ENCODE measurements at places on chromosomes 6 and 20. TPM values are rescaled to one million over a fixed set of nuclear protein-coding genes. Genes with fewer than 3 reads are reported as not detected.

Gene AGER
- 0.78 TPM for total RNA-seq

Gene RGS19
- 8.0 TPM for total RNA-seq

Gene TDRD6
- 1.1 TPM for total RNA-seq

Gene OPRM1
- total RNA-seq = not detected

Gene SLC24A3
- total RNA-seq = 2.3 TPM

Gene CFAP61
- total RNA-seq = not detected

Gene C20orf204
- total RNA-seq = 1.4 TPM

Gene FRMD1
- not detected for total RNA-seq

Gene MICAL1
- total RNA-seq = 45.2 TPM

Gene PRSS16
- total RNA-seq = not detected

Gene TPD52L1
- total RNA-seq = 273 TPM
